GM04504 (cell line): ENCODE measurements at places on chromosomes 3 and 15.

- DNase-seq, result no peak
Observed at GRCh38 chr3:16768956-16769355, 115.8 kb upstream of the PLCL2 start.

- no peak for DNase-seq
Observed at GRCh38 chr3:114092151-114093015, 35.8 kb downstream of the QTRT2 start.

- no peak for DNase-seq
Observed at GRCh38 chr15:60124460-60125070, 120.5 kb downstream of the FOXB1 start.

DNA sequence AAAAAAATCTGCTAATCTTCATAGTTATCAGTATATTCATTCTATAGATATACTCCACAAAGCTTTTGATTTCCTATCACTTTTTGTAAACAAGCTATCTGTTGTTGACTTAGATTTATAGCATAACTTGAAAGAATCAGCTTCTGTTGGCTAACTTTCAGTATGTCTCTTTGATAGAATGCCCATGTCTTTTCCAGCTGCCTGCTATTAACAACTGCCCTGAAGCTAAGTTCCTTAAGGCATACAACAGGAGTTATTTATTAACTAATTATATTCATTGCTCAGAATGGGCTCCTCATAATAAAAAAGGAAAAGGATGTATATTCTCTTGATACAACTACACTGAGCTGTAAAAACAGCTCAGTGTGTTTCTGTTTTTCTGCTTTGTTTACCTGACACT lies 293.9 kb downstream of the TUSC7 start:
- DNase-seq, result no peak

GRCh38 chr3:89504432-89504831 lies 397.0 kb downstream of the EPHA3 start:
- no peak for DNase-seq

- DNase-seq, result no peak
Observed at GRCh38 chr15:40906991-40907802, 12.9 kb downstream of the VPS18 start.

DNA sequence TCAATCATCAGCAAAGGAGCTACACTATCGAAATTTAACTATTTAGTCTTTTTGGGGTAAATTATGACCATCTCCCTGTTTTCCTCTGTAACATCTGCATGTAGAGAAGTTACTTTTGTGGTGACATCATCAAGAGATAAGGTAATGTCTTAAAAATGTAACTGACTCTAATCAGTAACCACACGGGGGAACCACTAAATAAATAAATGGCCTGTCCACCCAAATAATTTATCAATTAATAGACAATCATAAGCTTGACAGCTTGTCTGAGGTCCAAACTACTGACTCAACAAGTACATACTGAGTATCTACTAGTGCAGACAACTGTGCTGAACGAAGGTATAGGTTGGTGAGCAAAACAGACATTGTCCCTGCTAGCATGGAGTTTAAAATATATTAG lies 219.3 kb downstream of the SLC9A9 start:
- no peak for DNase-seq

DNA sequence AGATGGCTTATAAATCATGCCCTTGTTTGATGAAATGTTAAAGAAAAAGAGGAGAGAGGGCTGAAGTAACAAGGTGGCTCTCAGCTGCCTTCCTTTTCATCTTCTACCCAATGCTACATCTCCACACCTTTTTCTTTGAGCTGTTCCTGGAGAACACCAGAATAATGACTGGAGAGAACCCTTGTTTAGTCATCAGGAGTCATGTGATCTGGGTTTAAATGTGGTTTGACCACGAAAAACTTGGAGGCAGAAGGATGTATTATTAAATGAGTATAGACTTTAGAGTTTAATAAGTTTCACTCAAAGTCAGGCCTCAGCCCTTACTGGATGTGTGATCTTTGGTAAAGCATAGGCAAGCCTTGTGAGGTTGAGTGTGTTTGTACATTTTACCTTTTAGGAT lies 230.3 kb upstream of the TBL1XR1 start:
- DNase-seq, result no peak

GRCh38 chr3:51360806-51361205 lies 24.3 kb upstream of the MANF start:
- DNase-seq, result no peak

GRCh38 chr15:78641102-78641748 lies at the start of gene CHRNB4:
TSS of gene CHRNB4 (minus strand) at chr15:78641210. CDS start at chr15:78641133, 77 bp downstream.
- no peak for DNase-seq

- peak; percentile 58 for DNase-seq
Observed at GRCh38 chr3:21484057-21484827, 266.8 kb downstream of the ZNF385D start.

DNA sequence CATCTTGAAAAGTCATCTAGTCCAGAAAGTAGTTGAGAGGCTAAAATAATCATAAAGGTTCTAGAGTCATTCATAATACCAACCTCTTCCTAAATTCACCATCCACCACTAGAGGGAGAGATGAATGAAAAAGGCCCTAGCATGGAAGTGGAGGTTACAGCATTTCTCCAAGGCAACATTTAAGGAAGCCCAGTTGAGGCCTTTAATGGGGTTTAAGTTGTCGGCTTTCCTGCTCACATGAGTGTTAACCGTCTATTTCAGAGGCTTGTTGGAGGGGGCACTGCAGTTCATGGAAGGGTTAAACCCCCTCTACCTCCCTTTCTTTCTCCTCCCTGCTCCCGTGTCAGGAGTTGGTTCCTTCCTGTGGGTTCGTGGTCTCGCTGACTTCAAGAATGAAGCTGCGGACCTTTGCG lies 3.8 kb upstream of the SLCO3A1 start:
- peak; percentile 15 for DNase-seq

- DNase-seq, result no peak
Observed at GRCh38 chr15:74541494-74542165, 610 bp downstream of the ARID3B start.

DNA sequence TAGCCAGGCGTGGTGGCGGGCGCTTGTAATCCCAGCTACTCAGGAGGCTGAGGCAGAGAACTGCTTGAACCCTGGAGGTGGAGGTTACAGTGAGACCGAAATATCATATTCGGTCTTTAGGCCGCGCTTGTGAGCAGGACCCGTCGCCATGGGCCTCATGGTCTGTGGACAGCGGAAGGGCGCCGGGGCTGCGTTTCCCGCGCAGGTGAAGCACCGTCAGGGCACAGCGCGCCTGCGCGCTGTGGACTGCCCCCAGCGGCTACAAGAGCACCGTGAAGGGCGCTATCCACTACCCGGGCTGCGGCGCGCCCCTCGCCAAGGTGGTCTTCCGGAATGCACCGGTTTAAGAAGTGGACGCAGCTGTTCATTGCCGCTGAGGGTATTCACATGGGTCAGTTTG lies 482.0 kb upstream of the NAALADL2 start:
- no peak for DNase-seq

DNA sequence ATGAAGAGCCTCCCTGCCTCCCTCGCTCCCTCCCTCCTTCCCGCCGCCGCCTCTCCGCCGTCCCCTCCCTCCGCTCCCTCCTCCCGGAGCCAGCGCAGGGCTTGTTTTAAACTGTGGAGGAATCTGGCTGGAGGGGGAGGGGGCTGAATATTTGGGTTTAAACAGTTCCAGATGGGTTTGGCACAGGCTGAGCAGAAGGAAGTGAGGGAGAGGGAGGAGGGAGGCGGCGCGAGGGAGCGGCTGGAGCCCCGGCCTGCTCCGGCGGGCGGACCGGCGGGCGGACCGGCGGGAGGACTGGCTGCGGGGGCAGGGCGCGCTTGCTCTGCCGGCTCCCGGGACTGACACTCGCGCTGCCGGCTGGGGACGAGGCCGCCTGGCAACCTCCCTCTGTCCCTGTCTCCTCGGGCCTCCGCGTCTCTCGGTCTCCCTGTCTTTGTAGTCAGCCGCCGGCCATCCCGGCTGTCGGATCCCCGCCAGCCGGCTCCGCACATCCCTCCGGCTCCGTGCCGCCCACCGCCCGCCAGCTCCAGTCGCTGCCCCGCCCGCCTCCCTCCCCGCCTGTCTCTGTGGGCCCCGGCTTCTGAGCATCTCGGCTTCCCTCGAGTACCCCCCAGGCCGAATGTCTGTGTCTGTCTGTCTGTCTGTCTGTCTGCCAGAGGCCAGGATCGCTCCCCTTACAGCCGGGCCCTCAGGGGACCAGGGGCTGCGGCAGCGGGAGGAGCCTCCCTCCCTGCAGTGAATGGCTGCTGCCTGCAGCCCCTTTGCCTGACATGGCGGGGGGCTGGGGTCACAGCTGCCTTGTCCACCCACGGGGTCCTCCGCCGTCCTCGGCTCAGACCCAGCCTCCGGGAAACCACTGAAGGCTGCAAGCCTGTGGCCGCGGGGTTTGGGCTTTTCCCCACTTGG lies 7.6 kb downstream of the EPHB3 start:
- peak; percentile 99 for DNase-seq

GRCh38 chr15:80936288-80937078 lies 53.1 kb downstream of the MESD start:
- no peak for DNase-seq

DNA sequence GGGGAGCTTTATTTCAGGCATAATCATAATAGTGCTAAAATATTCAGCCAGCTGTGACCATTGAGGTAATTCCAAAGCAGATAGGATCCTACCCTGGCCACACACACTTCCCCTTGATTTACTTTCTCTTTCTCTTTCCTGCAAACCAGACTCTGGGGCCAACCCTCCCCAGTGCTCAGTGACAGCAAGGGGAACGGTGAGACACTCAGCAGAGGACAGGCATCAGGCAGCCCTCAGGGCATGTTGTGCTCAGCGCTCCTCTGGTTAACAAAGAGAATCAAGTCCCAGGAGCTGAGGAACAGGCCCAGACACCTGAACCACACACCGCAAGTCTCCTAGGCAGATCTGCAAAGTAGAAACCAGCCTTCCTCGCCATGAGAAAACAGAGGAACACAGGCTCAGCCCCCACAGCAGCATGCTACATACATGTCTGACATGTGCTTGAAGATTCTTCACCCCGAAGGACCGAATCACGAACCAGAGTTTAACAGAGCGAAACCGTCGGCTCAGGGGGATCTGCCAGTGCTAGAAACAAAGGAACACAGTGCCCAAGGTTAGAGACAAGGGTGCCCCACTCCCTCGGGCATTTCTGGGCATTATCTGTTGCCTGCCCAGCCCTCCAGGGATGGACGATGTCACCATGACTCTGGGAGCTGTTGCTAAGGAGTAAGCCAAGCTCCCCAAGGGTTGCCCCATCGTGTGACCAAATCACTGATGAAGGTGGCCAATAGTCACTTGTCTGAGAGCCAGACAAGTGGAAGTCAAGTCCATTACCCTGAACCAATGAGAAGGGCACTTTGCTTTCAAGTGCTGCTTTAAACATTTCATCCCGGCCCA lies 17.5 kb downstream of the HDC start:
- DNase-seq, result no peak

- no peak for DNase-seq
Observed at GRCh38 chr15:88258093-88258641, 1.6 kb upstream of the NTRK3 start.

GRCh38 chr3:72860053-72860452 lies 11.8 kb upstream of the SHQ1 start:
- no peak for DNase-seq

DNA sequence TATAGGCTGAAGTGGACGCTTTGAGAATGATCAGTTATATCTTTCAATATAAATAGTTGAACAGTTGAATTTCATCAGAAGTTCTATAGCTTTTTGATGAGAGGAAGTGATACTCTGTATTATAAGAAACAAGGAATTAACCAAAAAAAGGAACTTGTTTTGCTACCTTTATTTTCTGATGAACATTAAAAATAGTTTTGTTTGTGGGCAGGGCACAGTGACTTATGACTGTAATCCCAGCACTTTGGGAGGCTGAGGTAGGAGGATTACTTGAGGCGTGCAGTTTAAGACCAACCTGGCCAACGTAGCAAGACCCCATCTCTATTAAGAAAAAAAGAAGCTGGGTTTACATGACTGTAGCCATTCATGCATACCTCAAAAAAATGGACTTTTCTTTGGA lies 16.7 kb downstream of the BLOC1S6 start:
- DNase-seq, result no peak

DNA sequence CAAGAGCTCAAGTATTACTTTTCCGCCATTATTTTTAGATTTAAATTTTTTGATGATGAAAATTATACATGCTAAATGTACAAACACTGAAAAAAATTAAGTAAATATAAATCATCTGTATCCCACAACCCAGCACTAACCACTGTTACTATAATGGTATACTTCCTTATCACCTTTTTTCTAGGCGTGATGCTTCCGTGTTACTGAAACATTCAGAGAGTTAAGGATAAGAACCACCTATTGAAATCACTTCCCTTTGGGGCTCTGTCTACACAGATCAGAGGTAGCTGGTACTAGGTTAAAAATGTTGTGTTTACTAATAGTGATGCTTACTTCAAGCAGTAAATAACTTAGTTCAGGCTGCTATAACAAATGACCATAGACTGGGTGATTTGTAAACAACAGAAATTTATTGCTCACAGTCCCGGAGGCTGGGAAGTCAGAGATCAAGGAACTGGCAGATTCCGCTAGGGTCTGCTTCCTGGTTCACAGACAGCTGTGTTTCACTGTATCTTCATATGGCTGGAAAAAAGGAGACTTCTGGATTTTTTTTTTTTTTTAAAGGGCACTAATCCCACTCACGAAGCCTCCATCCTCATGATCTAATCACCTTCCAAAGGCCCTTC lies 6.4 kb downstream of the SNX4 start:
- no peak for DNase-seq

DNA sequence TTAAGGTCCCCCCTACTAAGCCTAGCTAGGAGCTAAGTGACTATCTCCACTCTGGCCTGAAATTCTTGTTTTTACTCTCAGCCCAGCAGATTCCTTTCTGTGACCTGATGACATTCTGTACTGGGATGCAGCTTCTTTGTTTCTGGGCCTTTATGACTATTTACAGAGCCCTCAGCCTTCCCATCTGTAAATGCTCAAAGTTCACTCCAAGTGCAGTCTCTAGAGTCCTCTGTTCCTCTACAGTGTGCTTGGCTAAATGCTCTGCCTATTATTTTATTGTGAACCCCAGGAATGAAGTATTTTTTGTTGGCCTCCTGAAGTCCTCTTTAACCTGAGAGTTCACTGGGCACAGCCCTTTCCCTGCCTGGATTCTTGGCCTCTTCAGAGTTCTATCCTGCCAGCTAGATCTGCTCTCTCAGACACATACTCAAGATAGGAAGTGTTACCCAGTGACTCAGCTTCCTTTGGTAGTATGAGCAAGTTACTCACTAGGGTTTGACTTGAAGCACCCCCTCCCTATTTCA lies 278.1 kb upstream of the P2RY1 start:
- DNase-seq, result no peak

DNA sequence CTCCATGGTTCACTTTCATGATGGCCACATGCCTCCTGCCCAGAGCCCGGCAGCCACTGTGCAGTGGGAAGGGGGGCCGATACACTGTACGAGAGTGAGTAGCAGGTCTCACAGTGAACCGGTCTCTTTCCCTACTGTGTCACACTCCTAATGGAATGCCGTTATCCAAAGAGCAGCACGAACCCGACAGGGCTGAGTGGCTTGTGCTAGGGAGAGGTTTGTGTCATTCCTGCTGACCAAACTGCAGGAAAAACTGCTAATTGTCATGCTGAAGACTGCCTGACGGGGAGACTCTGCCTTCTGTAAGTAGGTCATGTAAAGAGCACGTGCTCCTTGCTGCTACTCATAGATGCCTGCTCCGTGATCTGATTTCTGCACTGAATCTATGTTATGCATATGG lies 105.1 kb downstream of the ARPP21 start:
- no peak for DNase-seq
